ENCODE measurements at places on chromosomes 12 and 14.

DNA sequence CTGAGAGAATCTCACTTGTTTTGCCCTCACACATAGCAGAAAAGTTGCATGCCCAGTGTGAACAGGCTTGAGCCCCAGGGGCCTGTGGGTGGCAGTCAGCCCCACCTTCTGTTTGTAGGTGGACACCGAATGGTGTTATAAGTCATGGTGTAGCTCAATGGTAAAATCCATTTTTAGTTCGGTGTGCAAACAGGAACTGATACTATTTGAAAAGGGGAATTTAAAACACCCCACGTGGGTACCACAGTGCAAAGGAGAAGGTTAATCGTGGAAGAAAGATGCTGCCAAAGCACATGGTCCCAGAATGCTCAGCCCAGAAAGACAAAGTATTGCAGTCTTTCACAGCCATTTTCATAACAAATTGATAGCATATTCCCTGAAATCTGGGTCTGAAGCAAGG is 71.8 kb upstream of the GZMB start:
- no peak for DNase-seq

- no peak for DNase-seq
Observed at GRCh38 chr12:25692115-25693035, 139.3 kb upstream of the LMNTD1 start.

GRCh38 chr14:22509036-22509709 is 79.9 kb downstream of the DAD1 start:
- DNase-seq = no peak

GRCh38 chr14:99732436-99733210 is 48.5 kb downstream of the CYP46A1 start:
- DNase-seq = no peak

DNA sequence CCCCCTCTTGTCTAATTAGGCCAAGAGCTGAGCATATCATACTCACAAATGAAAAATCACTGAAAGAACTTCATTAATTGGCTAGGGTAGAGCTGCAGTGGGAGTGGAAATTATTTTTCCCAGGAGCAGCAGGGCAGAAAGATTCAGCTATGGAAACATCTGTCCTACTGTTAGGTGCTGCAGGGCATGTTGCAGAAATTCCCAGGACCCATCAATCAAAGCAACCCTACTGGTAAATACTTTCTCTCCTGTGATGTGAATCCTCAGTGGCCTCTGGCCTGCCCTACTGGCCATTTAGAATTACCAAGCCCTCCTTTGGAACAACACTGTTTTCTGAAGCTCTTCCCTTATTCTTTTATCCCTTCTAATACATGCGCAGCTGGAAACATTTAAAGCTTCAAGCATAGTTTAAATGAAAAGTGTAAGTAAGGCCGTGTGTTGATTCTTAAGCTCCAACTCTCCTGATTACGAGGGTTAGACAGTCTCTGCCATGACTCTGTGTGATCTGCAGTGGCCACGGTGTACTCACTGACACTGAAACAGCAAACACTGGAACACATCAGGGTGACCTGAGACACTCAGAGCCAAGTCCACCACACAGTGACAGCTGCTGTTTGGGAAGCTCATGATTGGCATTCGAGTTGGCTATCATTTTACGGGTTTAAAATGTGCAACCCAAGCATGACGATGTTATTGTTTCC is 62.6 kb upstream of the TMCC3 start:
- DNase-seq = no peak

DNA sequence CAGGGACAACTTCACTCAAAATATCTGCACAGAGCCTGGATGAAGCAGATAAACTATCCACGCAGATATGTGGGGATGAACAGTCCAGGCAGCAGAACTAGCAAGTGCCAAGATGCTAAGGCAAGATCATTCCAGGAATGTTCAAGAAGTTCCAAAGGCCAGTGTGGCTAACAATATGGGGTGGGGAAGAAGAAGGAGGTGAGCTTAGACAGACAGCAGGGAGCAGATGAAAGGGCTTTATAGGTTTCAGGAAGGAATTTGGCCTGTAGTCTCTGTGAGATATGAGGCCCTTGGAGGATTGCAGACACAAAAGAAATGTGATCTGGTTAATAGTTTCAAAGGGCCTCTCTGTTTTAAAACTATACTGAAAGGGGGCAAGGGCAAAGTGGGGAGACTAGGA is 63.5 kb upstream of the PPM1H start:
- DNase-seq = no peak

- DNase-seq = no peak
Observed at GRCh38 chr12:93426412-93426805, 15.3 kb downstream of the UBE2N start.

- DNase-seq = no peak
Observed at GRCh38 chr12:86950444-86950843, 694.3 kb upstream of the MGAT4C start.

- no peak for DNase-seq
Observed at GRCh38 chr12:81078469-81079196, 754 bp downstream of the ACSS3 start.

GRCh38 chr12:109532721-109533486 is 40.4 kb downstream of the MMAB start:
- DNase-seq = no peak

GRCh38 chr14:105375635-105376057 is 22.7 kb upstream of the TEX22 start:
- DNase-seq = peak; percentile 59

GRCh38 chr14:68191567-68192321 is 372.2 kb downstream of the RAD51B start:
- no peak for DNase-seq

DNA sequence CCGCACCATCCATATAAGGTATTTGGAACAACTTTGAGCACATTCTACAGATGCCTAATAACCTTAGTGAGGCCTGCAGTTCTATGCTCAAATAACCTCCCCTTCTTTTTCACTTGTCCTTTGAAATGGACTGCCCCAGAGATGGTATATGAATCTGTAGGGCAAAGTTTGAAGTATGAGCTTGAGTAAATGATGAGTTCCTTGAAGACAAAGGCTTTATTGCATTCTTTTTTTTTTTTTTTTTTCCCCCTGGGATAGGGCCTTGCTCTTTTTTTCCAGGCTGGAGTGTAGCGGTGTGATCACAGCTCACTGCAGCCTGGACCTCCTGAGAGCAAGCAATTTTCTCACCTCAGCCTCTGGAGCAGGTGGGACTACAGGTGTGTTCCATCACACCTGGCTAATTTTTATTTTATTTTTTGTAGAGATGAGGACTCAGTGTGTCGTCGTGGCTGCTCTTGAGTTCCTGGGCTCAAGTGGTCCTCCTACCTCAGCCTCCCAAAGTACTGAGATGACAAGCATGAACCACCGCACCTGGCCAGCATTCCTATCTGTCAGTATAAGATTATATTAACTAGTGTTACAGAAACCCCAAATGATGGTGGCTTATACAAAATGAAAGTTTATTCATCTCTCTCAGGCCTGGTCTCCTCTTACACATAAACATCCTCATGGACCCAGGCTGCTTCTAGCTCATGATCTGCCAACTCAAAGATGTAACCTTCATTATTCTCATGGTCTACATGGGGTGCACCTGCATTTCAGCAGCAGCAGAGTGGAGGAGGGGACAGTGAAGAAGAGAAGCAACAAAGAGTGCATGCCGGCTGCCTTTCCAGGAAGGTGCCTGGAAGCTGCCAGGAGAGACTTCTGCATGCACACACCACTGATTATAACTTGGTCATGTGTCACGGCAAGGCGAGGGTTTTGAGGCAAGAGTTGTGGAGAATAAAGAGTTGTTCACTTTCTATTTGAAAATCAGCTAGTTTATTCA is 101.4 kb downstream of the DUSP16 start:
- DNase-seq = no peak

DNA sequence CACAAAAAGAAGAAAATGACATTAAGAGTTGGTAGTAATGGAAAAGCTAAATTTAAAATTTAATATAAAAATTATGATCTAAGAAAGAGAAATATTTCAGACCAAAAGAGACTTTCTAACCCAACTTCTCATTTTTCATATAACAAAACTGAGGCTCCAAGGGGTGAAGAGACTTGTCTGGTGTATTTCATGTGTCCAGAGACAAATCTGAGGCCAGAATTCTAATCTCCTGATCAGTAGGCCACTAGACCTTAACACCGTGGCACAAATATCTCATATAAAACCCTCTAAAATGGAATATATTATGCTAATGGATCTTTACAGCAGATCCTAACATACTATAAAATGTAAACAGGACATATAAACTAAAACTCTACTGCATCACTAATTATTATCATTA is 275.7 kb upstream of the SLC16A7 start:
- DNase-seq = no peak

DNA sequence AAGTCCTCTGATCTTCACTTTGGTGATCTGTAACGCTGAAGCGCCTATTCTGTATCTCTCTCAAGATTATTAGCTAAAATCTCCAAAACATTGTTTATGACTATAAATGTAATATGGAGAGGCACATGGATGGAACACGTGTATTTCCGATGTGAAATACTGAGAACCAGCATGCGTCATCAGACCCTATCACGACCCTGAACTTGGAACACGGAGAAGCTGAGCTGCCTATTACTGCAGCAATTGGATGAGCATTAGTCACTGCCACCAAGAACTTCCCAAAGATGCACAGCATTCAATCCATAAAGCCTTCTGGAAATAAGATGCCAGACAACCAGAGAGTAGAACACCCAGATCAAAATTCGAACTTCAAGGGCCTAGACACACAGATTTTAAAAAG is 61.9 kb downstream of the PRKAB1 start:
- no peak for DNase-seq

DNA sequence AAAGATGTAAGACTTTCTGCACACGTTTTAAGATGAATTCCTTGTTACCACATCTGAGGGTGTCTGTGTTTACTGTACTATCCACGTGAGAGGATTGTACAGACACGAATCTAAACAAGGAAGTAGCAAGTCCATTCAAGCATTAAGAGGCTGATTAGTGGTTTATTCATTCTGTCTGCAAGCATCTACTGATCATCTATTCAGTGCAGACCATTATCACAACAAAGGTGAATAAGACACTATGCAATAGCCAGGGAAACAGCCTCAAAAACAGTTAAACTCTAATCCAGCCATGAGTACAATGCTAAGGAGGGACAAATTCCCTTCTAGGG is 111.6 kb upstream of the PZP start:
- no peak for DNase-seq

DNA sequence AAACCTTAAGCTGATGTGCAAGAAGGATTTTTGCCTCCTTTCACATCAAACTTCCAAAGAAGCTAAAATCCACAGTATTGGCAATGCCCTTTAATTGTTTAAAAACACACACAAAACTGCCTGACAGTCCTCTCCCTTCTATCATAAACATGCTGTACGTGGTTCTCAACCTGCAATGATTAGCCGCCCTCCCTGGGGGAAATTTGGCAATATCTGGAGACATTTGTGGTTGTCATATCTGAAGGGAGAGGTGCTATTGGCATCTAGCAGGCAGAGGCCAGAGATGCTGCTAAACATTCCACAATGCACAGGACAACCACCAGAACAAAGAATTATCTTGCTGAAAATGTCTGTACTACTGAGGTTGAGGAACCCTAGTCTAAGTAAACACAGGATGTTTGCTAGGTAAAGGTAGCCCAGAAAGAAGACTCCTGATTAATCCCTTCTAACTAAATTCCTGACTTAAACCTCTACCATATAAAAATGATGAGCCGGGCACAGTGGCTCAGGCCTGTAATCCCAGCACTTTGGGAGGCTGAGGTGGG is 1.2 kb downstream of the ACOT6 start:
- DNase-seq = no peak

- DNase-seq = no peak
Observed at GRCh38 chr12:107634530-107634929, 51.1 kb upstream of the PWP1 start.

DNA sequence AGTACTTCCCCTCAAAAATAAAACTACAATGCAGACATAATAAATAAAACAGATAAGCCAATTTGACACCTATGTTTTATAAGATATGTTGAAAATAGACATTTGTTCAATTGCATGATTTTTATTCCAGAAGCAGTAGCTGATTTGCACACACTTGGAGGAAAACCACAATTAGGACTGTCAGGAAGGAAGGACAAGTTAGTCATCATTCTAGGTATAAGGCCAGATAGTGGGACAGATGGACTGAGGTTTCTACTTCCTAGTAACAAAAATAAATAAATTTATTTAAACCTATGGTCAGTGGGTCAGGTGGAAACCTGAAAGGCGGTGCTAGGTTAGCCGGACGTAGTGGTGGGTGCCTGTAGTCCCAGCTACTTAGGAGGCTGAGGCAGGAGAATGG is 141.8 kb upstream of the RASSF8 start:
- no peak for DNase-seq

GRCh38 chr12:116323406-116324386 is 46.2 kb upstream of the MED13L start:
- DNase-seq = no peak

- no peak for DNase-seq
Observed at GRCh38 chr12:22275843-22276242, 58.7 kb downstream of the ST8SIA1 start.

GRCh38 chr12:68081561-68081960 is 78.0 kb downstream of the IFNG start:
- no peak for DNase-seq

Data from stimulated activated CD4-positive, alpha-beta T cell treated with anti-CD3 and anti-CD28 coated beads, Interleukin-15, amount 100 ng/mL, for 48 hours (primary cell).